ENCODE measurements at places on chromosomes 2 and 18. TPM values are rescaled to one million over a fixed set of nuclear protein-coding genes. Genes with fewer than 3 reads are reported as not detected.

DNA sequence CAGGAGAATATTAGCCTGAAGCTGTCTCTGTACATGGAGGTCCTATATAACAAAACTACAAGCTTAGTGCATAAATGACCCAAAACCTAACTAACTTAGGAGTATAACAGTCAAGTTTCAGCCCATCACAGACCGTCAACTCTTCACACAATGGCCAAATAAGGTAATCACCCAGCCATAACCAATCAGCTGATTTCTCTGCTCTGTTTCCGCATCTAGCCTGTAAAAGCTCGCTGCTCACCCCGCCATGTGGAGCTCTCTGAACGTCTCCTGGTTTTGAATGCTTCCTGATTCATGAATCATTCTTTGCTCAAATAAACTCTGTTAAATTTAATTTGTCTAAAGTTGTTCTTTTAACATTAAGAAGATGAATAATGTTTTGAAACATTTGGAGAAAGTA is 593.6 kb downstream of the TMX3 start:
- DNase-seq, result no peak

DNA sequence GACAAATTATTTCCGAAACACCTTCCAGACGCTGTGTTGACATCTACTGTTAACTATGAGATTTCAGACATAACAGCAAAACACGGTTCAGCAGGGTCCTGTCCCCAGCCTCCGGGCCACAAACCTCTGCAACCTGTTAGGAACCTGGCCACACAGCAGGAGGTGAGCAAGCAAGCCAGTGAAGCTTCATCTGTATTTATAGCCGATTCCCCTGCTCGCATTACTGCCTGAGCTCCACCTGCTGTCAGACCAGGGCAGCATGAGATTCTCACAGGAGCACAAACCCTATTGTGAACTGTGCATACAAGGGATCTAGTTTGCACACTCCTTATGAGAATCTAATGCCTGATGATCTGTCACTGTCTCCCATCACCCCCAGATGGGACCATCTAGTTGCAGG is 31.1 kb downstream of the NDUFA10 start:
- DNase-seq, result no peak

GRCh38 chr2:39913648-39914461 is 134.8 kb upstream of the THUMPD2 start:
- DNase-seq, result peak; percentile 38

HAUS1 gene
- total RNA-seq, result 40.9 TPM

GRCh38 chr2:199220920-199221319 is 236.8 kb downstream of the SATB2 start:
- no peak for DNase-seq

SLC35F6 gene
- total RNA-seq, result 82.8 TPM

EVX2 gene
- under 0.01 TPM for total RNA-seq

All from osteoblast (primary cell).